Iris pigment epithelial cell (primary cell): ENCODE measurements at places on chromosomes 11 and 22.
A peak's percentile ranks its signal among the peaks of the same experiment; 100 is the strongest.

GRCh38 chr11:70650075-70650909 lies 252.0 kb downstream of the CTTN start:
- peak; percentile 64 for DNase-seq

GRCh38 chr11:76610871-76611475 lies 59.6 kb downstream of the LRRC32 start:
- no peak for DNase-seq

DNA sequence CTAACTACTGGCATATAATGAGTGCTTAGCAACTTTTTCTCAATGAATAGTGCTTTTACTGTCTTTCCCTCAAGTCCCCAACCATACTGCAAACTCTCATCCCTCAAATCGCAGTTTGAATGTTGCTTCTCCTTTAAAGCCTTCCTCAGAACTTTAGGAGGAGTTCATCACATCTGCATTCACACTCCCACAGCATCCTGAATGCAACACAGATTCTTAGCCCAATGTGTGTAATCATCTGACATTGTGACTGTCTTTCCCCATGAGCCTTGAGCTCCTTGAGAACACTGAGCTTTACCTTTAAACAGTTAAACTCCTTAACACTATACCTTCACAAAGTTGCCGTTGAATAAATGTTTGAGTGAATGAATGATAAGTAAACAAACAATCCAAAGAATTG lies 81.7 kb upstream of the FAM181B start:
- no peak for DNase-seq

DNA sequence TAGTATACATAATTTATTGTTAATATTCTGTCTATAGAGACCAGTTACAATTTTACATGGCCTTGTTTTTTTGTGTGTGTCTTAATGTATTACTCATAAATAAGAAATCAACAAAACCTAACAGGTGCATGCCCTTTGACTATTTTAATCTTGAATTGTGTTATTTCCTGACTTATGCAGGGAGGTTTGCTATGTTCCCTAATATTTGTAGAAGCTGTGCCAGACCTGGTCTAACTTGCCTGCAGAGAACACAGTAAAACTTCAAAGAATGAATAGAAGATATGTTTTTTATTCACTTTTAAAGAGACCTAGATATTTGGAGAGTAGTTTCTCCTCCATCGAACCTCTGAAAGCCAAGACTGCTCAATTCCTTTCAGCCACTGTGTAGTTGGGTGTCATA lies 234.7 kb downstream of the LUZP2 start:
- no peak for DNase-seq

DNA sequence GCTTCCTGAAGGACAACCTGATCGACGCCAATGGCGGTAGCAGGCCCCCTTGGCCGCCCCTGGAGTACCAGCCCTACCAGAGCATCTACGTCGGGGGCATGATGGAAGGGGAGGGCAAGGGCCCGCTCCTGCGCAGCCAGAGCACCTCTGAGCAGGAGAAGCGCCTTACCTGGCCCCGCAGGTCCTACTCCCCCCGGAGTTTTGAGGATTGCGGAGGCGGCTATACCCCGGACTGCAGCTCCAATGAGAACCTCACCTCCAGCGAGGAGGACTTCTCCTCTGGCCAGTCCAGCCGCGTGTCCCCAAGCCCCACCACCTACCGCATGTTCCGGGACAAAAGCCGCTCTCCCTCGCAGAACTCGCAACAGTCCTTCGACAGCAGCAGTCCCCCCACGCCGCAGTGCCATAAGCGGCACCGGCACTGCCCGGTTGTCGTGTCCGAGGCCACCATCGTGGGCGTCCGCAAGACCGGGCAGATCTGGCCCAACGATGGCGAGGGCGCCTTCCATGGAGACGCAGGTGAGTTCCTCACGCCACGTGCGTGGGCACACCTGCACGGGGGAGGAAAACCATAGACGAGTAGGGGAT lies 1.5 kb downstream of the BCR start:
- no peak for DNase-seq
